ENCODE measurements at places on chromosomes 3 and 15.

DNA sequence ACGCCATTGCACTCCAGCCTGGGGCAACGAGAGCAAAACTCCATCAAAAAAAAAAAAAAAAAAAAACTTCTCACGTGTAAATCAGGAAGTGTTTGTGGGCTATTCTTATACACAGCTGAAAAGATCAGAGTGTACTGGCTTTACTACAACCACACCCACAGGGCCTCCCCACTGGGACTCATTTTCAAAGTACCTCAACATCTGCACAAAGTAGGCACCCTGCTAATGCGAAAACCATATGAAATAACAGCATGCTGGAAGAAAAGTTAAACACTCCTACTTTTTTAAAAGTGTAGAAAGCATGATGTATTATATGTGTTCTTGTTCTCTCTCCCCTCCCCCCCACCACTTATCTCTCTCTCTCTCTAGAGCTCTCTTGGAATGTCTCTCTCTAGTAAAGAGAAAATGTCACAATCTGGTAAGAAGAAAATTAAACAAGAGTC, 11.1 kb downstream of the UACA start:
- DNase-seq: no peak

GRCh38 chr3:112005091-112005672, 6.5 kb downstream of the TAGLN3 start:
- peak; percentile 60 for DNase-seq

DNA sequence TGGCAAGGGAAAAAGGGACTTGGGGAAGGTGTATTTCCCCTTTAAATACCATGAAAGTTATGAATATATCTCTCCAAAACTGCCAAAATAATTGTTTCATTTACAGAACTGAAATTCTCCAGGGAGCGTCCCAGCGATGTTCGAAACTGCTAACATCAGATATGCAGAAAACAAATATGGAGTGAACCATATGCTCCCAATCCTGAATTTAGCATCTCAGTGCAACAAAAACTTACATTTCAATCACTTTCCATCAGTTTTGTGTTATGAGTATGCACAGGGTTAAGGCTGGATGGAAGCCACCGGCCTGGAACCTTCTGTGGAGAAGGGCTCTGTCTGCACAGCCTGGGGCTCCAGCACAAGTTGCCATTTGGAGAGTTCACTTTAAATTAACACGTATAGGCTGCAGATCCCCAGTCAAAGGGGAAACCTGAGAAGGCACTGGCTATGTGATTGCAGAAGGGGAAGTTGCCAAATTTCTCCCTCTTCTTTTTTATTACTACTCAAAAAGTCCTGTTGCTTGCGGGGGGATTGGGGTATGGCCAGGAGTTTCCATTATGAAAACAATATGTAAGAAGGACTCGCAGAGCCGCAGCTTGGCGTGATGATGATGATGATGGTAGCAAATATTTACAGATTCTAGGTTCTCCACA, 56.9 kb upstream of the FOXP1 start:
- DNase-seq: no peak

- DNase-seq: peak; percentile 59
Observed at GRCh38 chr3:48157950-48158376, 30.3 kb downstream of the CDC25A start.

DNA sequence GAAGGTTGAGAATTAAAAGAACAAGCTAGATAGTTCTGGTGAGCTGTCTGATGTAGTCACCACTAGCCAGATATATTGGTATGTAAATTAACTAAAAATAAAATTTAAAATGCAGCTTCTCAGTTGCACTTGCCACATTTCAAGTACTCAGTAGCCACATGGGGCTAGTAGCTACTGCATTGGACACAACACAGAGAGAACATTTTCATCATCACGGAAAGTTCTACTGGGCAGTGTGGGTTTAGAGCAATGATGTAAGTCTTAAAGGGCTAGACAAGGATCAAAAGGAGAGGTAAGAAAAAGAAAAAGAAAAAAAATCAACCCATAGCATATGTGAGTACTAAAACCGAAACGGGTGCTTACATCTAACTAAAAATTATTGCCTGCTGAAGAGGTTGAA, 282.4 kb upstream of the LRRFIP2 start:
- DNase-seq: no peak

DNA sequence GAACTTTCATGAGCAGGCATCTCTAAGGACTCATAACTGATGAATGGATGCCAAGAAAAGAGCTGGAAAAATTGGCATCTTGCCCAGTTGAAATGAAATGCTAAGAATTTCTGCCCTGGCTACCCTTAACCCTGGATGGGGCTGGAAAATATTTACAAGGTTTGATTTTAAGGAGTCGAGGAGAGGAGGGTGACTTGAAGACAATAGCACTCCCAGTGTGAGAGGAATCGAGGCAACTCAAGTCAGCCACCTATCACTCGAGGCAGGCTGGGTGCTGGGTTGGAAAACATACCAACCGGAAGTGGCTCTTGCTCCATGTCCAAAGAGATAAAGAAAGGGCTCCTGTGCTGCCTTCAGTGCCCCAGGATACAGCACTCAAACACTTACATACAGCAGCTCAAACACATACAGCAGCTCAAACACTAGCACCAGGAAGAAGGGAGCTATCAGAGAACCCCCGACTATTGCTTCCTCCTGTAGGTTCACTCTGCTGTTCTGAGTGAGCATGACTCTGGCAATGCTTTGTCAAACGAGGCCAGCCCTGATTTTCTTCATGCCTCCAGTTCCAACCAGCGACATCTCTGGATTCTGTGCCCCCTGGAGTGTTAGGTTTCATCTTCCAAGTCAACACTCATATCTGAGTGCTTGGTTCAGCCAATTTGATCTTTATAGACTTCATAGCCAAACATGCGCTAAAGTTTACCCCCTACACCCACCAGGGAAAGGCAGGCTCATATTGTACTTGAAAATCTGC, 4.9 kb downstream of the PRICKLE2 start:
- DNase-seq: peak; percentile 83

GRCh38 chr3:74302969-74303368, 311.5 kb downstream of the CNTN3 start:
- no peak for DNase-seq

DNA sequence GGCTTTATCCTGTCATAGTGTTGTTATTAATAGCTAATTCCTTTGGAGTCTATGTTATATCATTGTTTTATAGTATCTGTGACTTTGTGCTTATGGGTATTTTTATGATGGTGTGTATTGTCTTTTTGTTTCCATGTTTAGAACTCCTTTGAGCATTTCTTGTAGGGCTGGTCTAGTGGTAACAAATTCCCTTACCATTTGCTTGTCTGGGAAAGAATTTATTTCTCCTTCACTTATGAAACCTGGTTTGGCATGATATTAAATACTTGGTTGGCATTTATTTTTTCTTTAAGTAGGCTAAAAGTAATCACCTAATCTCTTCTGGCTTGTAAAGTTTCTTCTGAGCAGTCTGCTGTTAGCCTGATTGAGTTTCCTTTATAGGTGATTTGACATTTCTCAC, 47.7 kb upstream of the ROBO1 start:
- no peak for DNase-seq

- no peak for DNase-seq
Observed at GRCh38 chr15:69412274-69412673, 1.9 kb upstream of the KIF23 start.

- no peak for DNase-seq
Observed at GRCh38 chr3:59839810-59840515, 790.1 kb upstream of the CFAP20DC start.

- no peak for DNase-seq
Observed at GRCh38 chr15:70031713-70032112, 66.0 kb downstream of the TLE3 start.

DNA sequence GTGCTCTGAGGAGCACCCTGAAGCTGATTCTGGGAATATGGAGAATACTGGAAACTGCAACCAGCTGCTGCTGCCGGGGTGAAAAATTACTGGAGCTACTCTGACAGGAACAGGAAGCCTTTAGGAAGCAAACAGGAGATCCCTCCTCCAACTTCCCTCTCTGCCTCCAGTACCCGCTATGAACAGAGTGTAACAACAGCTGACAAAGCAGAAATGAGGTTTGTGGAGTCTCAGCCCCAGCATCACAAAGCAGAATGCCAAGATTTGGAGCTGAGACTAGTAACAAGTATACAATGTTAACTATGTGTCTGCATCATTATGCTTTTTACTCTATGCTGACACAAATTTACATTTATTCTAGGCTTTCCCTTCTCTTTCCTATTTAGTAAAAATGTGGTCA, 22.7 kb upstream of the PIAS1 start:
- DNase-seq: no peak

GRCh38 chr3:172275586-172275985, 172.7 kb downstream of the GHSR start:
- no peak for DNase-seq

- DNase-seq: no peak
Observed at GRCh38 chr3:46714728-46715506, 2.8 kb downstream of the PRSS50 start.

- no peak for DNase-seq
Observed at GRCh38 chr15:63499611-63500010, 4.8 kb upstream of the USP3 start.

- DNase-seq: no peak
Observed at GRCh38 chr3:39721076-39721475, 88.3 kb upstream of the MYRIP start.

- no peak for DNase-seq
Observed at GRCh38 chr3:17373304-17373703, 369.1 kb downstream of the TBC1D5 start.

- DNase-seq: peak; percentile 37
Observed at GRCh38 chr15:48748535-48748934, 62.3 kb downstream of the CEP152 start.

DNA sequence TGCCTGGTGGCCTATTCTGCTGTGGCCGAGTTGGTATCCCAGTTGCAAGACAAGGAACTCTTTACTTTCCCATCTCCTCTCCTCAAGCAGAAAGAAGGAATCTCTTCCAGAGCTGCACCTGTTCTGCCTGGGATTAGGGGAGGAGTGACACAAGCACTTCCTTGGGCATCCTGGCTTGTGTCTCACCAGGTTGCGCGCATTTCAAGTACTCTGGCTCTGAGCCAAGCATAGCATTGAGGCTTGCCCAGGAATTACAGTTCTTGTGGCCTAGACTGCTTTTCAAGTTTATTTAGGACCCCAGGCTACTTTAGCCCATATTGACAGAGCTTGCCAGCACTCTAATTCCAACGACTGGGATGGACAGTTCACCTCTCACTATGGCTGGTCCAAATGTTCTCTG, 150.5 kb downstream of the RSRC1 start:
- no peak for DNase-seq

- no peak for DNase-seq
Observed at GRCh38 chr3:78830470-78830869, 937.3 kb downstream of the ROBO1 start.

GRCh38 chr3:151084893-151085226, 604 bp upstream of the MED12L start:
- DNase-seq: no peak

- DNase-seq: peak; percentile 48
Observed at GRCh38 chr15:52228921-52229320, 37.7 kb upstream of the GNB5 start.

DNA sequence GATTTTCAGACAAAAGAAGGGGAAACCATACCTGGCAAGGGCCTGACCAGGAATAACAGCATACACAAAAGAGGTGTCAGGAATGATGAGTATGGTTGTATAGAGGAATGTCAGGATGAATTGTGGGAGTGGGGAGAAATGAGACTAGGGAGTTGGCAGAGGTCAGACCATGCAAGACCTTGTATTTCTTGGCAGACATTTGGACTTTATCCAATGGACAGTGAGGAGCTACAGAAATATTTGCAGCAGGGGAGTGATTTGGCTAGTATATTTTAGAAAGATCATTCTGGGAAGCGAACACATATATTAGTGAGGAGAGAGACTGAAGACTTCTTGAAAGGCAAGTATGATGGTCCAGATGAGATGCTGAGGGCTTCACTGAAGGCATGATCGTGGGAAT, 25.4 kb upstream of the ALPK3 start:
- no peak for DNase-seq

DNA sequence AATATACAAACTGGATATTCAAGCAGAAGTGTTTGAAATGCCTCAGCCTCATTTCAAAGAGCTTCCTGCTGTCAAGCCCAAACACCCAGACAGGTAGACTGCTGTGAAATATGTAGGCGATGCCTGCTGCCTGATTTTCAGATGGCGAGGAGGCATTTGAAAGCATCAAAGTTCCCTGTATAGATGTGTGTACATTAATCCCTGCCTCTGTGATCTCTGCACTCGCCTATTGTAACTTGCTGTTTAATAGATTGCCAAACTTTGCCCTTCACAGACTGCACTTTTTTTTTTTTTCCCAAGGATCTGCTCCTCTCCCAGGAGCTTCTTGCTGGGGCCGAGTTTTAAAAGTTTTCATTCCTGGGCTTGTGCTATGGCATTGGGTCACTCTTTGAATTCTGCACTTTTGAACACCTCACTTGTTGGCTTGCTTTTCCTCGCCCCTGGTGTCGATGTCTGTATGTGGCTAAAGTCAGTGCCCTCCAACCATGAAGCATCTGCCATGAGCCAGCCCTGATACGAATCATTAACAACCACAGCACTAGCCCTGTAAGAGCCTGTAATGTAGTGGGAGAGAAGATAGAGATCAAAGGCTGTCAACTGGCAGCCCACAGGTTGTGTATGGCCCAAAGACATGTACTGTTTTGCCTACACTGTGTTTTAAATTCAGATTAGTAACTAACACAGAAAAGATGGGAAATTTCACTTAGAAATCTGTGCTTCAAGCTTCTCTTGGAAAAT, 287.6 kb upstream of the ICE2 start:
- no peak for DNase-seq

DNA sequence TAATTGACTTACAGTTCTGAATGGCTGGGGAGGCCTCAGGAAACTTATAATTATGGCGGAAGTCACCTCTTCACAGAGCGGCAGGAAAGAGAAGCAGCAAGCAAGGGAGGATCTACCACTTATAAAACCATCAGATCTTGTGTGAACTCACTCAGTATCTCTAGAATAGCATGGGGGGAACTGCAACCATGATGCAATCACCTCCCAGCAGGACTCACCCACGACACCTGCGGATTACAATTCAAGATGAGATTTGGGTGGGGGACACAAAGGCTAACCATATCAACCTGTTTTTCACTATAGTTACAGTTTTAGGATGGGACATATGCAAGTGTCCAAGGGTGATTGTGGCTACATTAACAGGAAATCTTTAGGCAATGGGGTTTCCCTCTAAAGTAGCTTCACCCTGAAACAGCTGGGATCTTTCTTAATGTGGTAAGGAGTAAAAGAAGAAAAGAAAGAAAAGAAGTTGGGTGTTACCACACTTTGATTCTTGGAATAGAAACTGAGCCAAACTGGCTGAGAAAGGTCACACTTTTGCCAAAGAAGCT, 453.8 kb downstream of the OTOL1 start:
- no peak for DNase-seq

DNA sequence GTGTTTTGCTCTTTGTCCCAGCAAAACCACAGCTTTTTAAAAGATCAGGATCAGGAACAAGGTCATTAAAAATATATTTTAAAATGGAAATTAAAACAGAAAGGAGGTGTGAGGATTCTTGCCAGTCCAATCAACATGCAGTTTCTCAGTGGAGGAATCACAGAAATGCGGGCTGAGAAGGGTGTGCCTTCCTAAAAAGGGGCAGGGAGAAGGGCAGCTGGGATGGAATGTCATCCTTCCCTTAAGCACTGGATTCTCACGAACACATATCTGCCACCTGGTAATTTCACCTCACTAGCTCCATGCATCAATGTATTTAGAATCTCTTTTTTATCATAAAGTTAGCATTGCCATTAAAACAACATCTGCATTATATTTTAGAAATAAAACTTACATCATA, 21.4 kb downstream of the ABI3BP start:
- DNase-seq: no peak

Data from EL (cell line).